OCI-LY7 (cell line): ENCODE measurements at places on chromosomes 12 and 14. TPM values are rescaled to one million over a fixed set of nuclear protein-coding genes. Genes with fewer than 3 reads are reported as not detected.

DNA sequence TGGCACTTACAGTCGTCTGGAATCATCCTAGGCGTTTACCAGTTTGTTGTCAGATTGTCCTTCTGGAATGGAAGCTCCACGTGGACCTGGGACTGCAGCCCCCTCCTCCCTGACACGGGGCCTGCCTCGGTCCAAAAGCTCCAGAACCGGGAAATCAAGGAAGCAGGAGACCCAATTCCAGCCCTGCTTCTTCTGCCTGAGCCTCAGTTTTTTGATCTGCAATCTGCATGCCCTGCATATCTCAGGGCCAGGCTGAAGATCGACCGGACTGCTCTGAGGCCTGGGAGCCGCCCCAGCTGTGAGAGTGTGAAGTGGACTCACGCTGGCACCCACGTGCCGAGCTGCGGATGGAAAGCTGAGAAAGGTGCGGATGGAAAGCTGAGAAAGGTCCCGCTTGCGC, 98.6 kb downstream of the SETD3 start:
- DNase-seq = no peak

The ING4 gene
- total RNA-seq = 30.8 and 37.0 TPM in 2 replicates

DNA sequence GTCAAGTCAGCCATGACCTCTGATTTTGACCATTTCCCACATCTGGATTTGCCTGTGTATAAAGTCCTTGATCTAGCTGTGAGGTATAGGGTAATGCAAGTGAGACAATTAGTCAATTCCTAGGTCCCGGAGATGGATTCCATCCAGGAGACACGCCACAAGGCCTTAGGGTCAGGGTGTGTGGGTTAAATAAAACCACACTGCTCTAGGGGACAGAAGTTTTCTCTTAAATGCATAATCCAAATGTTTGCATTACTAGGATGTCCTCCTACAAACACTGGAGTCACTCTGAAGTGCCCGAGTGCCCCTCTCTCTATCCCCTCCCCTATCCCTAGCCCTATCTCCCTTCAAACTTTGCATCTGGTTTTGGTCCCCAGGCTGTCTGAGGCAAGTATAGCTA, 26.8 kb downstream of the LRIG3 start:
- DNase-seq = no peak

- peak; percentile 27 for DNase-seq
Measured at GRCh38 chr14:29016050-29016900, 249.7 kb downstream of the FOXG1 start.

DNA sequence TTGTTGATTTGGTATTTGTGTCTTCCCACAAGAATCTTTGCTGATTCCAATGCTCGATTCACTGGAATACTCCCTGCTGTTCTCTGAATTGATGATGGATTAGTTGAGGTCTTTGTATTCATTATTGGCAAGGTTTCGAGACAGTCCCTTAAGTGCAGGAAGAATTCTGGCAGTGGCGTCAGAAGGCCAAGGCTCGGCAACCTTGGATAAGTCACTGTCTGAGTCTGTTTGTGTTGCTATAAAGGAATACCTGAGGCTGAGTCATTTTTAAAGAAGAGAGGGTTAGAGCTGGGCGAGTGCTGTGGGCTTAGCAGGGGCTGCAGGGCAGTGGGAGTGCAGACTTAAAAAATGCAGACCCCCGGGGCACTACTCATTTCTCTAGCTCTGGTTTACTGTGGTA, 56.9 kb downstream of the CHST11 start:
- no peak for DNase-seq

DNA sequence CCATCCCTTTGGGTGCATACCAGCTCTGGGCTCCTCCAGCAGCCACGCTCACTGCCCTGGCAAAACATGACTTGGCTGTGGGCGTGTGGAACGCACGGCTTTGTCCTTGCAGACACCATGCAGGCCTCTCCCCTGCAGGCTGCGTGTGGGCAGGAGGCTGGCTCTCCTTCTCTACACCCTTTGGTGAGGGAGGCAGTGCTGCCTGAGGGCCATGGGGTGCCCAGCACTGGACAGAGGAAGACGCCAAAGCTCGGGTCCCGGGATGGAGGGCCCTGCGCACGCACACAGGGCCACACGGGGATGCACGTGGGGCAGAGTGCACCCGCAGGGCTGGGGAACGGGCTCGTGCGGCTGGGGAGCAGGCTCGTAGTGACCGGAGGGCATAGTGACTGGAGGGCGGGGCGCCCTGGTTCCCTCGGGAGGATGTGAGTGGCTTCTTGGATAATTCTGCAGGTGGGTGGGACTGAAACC, 89.7 kb downstream of the ADGRD1 start:
- no peak for DNase-seq
